ENCODE measurements at places on chromosomes 7 and 10.
A peak's percentile ranks its signal among the peaks of the same experiment; 100 is the strongest.

DNA sequence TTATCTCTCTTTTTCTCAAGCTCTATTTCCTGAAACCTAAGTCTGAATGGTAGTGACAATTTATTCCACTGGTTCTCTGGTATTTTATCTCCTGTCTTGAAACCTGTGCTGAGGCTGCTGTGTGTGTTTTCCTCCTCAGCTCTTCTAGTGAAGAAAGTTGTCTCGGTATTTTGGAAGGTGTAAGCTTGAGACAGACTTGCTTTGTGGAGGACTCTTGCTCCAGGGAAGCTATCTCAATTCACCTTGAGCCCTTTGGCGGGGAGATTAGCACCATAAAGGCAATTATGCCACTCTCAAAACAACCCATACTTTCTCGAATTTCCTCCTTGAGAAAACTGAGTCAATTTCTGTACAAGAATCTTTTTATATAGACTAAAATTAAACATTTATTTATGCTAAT lies 141.6 kb downstream of the THSD7A start:
- DNase-seq: no peak

GRCh38 chr10:13634207-13634606 lies 47.4 kb downstream of the PRPF18 start:
- no peak for DNase-seq

DNA sequence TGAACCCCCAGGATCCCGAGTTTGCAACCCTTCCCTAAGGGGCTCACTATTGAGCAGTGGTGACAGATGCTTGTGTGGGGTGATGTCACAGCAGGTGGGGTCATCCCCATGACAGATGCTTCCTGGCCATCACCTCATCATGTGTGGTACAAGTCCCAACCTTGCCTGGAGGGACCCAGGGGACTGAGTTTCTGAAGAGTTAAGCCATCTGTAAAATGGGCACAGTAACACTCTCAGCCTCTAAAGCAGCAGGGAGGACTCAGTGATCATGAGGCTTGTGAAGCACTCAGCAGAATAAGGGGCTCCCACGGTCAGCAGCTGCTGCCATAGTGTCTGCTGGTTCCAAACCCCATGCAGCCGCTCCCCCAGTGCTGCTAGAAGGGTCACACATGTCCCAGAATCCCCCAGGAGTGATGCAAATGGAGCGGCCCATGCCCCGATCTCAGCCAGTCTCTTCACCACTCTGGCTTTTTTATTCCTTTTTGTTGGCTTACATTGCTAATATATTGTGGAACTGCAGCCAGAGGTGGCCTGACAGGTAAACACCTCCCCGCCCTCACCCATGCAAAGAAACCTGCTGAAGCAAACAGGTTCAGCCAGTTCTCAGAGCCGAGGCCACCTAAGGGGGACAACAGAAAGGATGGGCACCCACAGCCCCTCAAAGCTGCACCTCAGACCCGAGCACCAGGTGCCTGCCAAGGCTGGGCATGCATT lies 102.1 kb upstream of the PDGFA start:
- DNase-seq: no peak

DNA sequence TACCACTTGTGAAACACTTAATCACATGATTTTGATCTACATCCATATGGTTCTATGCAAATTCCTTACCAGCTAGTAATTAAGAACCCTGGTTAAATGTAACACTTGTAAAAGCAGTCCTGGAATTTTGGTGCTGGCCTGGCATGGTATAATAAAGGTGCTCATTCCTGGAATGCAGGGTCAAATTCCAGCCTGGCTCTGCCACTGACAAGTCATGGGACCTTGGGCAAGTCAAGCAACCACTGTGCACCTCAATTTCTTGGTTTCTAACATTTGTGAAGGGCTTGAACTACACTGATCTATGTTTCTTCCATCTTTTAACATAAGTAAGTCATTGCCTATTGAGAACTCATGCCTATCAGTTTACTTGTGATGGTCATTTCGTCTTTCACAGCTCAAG lies 91.9 kb upstream of the PIK3CG start:
- DNase-seq: no peak

DNA sequence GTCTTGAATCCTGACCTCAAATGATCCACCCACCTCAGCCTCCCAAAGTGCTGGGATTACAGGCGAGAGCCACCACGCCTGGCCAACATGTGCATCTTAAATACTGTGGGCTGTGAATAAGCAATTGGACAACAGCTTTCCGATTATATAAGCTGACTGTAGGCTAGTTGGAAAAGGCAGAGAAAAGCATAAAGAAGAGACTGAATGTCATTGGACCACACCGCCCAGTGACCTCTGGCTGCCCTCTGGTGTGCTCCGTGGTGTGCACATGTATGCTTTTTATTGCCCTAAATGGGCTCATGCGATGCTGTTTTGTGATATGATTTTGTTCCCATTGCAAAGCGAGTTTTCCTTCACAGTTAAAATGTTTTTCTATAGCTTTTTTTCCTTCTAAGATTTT lies 15.4 kb upstream of the CSGALNACT2 start:
- no peak for DNase-seq

DNA sequence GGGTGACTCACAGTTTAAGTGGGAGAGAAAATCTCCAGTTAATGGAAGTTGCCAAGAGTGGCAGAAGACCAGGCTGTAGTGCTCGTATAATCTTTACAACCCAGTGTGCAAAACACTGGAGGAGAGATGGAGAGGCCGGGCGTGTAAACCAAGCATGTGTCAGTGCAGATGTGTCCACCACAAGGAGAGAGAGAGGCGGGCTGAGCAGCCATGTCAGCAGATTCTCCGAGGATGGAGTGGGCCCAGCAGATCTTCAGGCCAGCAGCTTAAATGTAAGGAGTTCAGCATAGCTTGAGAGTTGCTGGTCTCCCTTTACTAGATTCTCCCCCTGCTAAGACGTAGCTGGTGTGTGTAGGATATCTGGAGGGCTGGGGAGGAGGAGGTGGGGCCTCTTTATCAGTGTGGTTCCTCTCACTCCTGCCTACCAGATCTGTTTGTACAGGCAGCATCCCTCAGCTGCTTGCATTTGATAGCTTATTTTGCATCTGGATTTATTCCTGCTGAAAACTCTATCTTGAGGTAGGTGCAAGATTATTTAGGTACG lies 13.7 kb downstream of the BPGM start:
- no peak for DNase-seq

DNA sequence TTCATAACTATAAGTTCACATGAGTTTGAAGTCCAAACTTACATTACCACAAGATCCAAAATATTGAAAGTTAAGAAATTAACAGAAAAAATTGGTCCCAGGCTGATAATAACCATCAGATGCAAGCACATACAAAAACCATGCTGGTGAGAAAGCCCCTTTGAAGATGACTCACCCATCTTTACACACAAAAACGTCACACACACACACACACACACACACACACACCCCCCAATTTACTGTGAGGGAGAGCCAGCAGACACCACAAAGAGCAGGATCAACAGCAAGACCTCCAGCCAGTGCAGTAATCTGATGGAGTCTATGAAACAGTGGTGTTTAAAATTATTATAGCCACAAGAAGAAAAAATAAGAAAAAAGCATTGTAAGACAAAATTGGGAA lies 50.1 kb upstream of the DRGX start:
- no peak for DNase-seq

GRCh38 chr10:129936923-129937300 lies 27.2 kb downstream of the EBF3 start:
- DNase-seq: no peak

- DNase-seq: peak; percentile 64
These were observed 64.9 kb downstream of the CTTNBP2 start for GRCh38 chr7:117808341-117808757.
